ENCODE measurements at places on chromosomes 6 and 20.

DNA sequence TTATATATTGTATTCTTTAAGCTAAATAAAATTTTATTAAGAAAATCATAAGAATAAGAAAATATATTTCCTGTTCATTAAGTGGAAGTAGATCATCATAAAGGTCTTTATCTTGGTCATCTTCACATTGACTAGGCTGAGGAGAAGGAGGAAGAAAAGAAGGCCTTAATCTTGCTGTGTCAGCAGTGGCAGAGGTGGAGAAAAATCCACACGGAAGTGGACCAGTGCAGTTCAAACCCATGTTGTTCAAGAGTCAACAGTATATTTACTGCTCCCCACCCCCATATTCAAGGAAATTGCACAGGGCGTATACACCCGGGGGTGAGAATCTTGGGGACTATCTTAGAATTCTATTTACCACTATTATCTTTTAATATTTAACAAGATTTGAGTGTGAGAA lies 178.6 kb upstream of the SCGN start:
- DNase-seq = no peak

DNA sequence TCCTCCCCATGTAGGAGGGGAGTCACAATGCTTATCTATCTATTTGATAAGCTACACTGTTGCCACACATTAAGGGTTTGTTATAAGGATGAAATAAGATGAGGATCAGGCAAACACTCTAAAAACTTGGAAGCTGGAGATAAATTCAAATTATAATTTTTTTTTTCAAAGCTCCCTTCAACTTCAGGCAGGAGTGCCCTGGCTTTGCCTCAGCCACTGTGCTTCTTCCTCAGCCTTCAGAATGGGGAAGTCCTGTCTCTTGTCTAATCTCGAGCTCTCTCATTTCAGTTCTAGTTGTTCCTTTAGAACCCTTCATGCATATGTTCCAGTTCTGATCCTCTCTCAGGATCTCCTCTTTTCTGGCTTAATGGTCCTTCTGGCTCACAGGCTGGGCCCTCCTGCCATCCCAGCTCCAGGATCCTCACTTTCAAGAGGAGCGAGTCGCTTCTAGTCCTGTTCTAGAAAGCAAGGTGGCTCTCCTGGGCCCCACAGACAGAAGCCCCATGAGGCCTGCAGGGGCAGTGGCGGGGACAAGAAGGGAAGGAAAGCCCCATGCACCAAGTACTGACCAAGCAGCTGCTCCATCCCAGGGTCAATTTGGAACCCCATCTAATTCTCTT lies 164.3 kb downstream of the VEGFA start:
- no peak for DNase-seq

DNA sequence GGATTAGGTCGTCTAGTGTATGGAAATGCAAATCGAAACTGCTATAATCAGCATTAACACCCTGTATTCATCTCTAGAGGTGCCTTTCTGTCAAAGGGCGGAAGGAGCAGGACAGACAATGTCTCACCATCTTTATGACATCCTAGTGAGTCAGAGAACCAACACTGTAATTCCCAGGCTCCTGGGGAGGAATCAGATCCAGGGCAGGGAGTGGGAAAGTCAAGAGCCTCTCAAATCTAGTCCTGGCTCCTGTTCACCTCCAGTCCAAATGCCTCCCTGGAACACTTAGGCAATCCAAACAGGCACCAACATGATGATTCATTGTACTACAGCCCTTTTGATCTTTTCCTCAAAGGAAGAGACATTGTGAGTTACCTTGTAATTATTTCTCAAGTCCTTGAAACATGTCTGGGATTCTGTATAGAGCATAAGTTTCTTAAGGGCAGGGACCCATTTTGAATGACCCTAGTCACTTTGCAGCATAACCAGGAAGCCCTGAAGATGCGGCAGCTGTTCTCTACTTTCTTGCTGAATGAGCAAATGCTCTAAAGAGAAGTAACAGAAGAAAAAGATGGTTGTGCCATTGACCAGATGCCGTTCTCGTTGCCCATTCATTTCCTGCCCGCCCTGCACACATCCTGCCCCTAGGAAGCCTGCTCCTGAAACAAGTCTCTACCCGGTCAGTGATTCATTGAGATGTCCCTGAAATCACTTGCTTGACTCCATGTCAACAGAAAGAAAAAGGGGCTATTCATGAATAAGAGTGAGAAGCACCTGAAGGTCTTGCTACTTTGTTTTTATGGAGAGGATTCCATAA lies 112.8 kb upstream of the JARID2 start:
- no peak for DNase-seq

DNA sequence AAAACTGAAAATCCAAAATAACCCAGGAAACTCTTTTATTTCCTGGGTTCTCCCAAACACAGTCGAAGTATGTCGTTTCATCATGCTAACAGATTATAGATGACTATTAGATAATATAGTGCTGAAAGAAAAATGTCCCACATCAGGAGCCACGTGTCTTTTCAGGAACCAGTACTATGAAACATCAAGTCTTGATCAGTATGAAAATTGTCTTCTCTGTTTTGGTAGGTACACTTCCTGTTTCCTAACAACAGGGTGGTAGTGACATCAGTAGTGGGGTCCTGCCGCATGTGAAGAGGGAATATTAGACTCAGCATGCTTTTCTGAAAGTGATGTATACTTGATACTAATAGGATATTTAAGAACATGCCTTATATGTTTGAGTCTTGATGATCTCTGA lies 136.7 kb downstream of the HIVEP1 start:
- DNase-seq = no peak

- no peak for DNase-seq
Measured at GRCh38 chr6:126753606-126754005, 364.9 kb upstream of the RSPO3 start.

- DNase-seq = no peak
Measured at GRCh38 chr6:155201461-155202226, 62.2 kb upstream of the CLDN20 start.

DNA sequence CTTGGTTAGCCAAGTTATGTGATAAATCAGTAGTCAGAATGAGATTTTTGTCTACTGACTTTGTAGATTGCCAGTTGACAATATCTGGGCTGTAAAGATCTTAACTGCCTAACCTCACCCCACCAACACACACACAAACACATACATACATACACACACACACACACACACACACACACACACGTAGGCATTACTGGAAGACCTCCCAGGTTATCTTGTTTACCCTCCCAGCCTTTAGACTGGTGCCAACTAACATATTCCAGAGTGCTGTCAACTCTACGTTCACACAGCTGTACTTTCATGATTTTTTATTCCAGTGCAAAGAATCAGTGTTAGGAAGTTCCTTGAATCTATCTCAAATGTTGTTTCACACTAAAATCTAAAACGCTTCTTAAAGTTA lies 38.9 kb downstream of the BMP5 start:
- DNase-seq = no peak

DNA sequence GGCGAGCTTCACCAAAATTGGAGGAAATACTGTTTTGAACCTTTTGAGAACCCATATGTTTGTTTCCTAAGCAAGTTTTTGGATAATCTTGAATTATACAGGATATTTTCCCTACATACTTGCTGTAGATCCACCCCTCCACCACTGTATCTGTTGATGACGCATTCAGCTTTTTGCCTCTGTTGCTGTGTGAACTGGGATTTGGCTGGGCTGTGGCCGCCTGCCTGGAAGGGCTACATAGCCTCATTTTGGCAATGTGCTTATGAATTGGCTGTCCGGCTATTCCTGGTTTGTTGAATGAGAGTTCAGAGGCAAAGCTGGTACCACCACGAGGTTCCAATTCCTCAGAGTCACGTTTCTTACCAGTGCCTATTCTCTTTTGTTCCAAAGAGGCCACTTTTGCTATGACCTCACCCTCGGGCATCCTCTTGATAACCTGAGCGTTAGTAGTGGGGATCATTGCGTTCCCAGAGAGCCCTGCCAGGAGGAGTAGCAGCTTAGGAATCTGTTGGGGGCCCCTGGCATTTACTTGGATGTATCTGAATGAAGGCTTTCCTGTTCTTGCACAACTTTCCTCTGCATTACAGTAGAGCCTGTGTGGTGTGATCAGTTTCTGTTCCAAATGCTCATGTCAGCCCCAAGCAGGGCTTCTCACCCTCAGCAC lies 6.4 kb downstream of the FAM83D start:
- no peak for DNase-seq

DNA sequence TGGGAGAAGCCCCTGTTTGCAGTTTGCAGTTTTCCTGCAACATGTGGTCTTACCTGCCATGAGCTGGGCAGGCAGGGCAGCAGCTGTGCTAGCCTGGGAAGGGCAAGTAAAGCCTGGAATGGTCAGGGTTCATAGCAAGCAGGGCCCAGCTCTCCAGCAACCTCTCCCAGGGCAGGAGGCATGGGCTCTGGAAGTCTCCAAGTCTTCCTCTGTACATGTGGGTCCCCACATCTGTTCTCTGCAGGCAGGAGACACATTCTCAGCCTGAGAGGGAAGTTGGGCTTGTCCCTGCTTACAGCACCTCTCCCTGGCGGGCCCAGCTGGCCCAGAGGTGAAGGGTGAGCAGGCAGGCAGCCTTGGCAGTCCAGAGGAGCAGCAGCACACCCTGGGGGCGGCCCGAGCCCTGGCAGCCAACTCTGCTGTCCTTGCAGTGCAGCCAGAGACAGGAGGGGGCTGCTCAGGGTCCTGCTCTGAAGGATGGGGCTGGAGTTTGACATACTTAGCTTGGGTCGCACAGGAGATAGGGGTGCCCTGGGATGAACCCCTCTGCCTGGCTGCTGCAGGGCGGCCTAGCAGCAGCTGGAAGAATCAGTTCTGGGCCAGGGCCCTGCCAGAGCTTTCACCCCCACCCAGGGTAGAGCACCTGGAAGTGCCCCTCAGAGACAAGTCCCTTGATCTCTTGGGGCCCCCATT lies 176.0 kb downstream of the MRPL14 start:
- no peak for DNase-seq

GRCh38 chr6:154605178-154605881 lies 94.8 kb upstream of the CNKSR3 start:
- DNase-seq = no peak

DNA sequence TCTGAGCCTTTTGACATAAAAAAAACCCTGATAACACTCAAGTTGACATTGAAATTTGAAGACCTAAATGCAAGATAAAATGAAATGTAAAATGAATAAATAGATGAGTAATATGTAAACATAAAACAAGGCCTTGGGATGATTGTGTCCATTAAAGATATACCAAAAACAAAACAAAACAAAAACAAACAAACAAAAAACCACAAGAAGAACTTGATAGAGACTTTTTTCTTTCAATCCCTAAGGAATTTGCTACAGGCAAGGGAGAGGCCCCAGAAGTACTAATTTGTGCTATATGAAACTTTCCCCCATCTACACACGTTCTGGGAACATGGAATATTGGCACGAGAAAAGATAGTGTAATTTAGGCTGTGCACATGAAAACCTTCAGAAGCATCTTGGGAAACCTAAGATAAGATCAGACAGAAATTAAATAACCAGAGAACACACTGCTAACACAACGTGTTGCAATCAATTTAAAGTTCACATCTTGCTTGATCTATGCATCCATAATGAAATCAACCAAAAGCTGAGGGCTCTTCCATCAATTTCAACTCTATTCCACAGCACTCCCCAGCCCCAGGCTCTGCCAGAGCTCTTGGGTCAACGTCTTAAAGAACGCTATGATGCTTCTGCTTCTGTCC lies 201.1 kb upstream of the RREB1 start:
- no peak for DNase-seq

DNA sequence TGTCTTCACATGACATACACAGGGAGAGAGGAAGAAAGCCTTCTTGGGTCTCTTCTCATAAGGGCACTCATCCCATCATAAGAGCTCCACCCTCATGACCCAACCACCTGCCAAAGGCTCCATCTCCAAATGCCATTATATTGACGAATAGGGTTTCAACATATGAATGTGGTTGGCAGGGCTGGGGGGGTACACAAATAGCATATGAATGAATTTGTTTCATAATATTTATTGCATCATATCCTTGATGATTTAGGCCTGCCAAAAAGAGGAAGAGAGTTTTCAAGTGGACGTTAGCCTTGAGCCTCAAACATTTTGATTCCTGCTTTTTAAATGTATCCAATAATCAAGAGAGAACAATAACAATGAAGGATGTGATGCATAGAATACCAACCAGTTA lies 26.2 kb upstream of the OPRM1 start:
- no peak for DNase-seq

DNA sequence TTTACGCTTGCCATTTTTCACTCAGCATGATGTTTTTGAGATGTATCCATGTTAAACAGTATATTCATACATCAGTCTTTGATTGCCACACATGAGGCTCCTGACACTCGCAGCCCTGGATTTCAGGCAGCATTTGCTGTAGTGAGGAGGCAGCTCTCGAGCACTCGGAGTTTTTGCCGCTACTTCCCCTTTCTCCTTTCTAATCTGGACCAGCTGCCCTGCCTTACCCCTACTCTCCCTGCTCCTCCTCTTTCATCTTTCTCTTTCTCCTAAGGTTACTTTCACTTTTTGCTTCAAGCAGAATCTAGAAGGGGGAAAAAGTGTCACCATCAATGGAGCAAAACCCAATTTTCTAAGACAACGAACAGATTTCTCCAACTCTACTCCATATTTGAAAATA lies 5.9 kb upstream of the CST3 start:
- no peak for DNase-seq

GRCh38 chr6:142783499-142783898 lies 161.5 kb downstream of the HIVEP2 start:
- DNase-seq = no peak

- no peak for DNase-seq
Measured at GRCh38 chr20:19588732-19589131, 169.3 kb upstream of the RIN2 start.

- no peak for DNase-seq
Measured at GRCh38 chr6:71238351-71238750, 50.3 kb upstream of the OGFRL1 start.

DNA sequence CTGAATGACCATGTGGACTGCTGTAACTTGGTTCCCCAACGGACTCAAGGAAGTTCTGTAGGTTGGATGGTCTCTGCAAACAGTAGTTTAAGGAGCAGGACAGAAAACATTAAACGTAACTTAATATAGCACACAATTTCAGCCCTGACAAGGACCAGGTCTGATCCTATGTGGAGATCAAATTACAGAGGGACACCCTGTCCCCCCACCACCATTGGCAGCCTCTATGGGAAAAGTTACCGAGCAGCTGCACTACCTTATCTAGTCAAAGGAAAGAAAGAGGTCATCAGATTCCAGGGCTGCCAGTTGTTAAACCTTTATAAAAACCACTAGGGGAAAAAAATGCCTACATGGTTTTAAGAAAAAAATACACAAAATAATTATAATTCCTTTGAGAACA lies 191.5 kb upstream of the RSPO3 start:
- DNase-seq = no peak

DNA sequence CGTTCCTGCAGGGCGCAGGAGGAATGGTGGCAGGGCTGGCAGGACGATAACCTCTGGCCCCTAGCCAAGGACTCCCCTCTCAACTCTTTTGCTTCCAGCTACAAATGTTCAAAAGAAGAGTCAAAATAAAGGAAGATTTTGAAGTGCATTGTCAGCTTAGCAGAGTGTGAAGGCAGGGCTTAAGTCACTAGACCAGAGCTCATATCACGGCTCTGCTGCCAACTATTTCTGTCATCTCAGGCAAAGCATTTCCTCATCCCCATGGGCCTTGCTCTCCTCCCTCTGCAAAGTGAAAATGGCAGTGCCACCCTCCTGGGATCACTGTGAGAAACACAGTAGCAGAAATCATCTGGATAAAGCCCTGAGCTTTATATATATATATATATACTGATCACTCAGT lies 36.7 kb downstream of the CFAP61 start:
- no peak for DNase-seq

GRCh38 chr6:139508576-139508975 lies 134.1 kb upstream of the CITED2 start:
- DNase-seq = no peak

GRCh38 chr6:62746968-62747367 lies 460.9 kb upstream of the KHDRBS2 start:
- no peak for DNase-seq
